ENCODE measurements at places on chromosomes 12 and 14.

DNA sequence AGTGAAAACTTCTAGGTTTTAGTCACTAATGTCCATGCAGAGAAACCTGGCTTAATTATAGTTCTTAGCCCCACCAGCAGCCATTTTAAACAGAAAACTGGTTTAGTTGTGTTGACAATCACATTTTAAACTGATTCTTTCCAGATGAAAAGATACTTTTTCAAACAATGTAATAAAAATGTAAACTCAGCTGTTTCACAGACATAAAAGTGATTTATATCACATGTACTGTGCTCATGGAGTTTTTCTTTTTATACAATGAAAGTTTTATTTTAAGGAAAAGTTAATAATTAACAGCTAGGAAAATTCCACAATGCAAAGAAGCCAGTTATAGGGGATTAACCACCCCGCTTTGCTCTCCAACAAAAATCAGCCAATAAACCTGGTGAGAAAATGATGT lies 129.7 kb downstream of the PAX9 start:
- DNase-seq, result no peak

DNA sequence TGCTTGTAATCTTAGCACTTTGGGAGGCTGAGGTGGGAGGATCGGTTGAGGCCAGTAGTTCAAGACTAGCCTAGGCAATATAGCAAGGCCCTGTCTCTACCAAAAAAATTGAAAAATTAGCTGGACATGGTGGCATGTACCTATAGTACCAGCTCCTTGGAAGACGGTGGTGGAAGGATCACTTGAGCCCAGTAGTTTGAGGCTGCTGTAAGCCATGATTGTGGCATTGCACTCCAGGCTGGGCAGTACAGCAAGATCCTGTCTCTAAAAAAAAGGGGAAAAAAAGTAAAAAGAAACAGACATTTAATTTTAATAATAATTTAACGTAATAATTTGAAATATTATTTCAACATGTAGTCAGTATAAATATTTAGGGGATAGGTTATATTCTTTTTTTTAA lies 16.1 kb downstream of the MON2 start:
- DNase-seq, result no peak

DNA sequence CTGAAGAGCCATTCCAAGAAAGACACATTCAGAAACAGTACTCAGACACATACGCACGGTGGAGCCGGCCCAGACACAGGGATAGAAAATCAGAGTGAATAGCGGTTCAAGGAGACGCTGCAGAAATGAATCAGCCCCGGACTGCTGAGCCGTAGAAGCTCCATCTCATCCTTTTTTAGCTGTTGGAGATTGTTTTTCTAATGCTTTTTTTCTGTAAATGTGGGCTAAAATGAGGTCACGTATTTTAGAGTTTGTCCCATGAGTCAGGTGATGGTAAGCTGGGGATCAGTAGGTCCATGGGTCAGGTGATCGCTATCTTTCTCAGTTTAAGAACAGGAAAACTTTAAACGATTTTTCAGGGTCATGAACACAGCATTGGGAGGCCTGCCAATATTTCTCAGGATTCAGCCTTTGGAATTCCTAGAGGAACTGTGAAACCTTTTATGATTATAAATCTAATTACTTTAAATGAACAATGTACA lies 202.4 kb downstream of the ITPR2 start:
- peak; percentile 60 for DNase-seq

DNA sequence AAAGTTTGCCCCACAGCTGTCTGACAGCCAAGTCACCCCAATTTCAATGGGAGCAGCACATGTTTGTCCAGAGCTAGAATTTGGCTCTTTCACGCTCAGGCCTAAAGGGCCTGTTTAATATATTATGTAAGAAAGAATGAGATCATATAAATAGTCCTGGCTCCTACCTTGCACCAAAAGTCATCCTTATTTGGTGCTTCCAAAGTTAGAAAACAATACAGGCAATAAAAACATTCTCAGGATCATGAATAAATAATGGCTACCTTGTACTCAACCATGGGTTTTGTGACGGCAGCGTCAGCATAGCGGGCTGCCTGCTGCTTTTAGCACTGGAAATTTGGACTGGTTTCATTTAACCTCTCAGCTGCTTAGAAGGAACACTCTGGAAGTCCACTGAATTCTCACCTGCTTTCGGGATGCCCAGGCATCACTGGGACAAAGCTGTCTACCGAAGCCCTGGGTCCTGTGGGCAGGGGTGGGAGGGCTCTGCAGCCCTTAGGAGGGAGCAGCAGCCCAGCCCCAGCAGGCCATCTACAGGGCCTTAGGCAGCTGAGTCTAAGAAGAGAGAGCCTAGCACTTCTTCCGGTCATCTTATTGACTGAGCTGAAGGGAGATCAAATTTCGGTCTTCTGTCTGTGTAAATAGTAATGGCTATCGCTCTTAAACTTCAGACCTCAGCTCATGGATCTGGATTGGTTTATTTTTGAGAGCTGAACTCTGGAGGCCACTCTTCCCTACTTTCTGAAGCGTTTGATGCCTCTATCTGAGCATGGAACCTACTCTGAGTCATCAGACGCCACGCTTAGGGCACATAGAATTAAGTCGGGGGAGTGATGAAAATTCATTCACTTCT lies 106.5 kb downstream of the SAMD4A start:
- no peak for DNase-seq

GRCh38 chr14:24179294-24179960 lies 7.5 kb downstream of the REC8 start:
- DNase-seq, result no peak

DNA sequence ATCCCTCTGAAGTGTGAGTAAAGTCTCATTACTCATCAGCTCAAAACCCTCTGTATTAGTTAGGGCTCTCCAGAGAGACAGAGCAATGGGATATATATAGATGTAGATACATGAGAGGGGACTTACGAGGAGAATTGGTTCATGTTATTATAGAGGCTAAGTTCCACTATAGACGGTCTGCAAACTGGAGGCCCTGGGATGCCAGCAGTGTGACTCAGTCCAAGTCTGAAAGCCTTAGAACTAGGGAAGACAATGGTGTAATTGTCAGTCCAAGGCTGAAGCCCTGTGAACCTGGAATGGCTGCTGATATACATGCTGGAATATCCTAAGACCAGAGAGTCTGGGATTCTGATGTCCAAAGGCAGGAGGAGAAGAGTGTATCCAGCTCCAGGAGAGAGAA lies 57.3 kb upstream of the CEP83 start:
- no peak for DNase-seq

- DNase-seq, result no peak
Observed at GRCh38 chr14:21300892-21301291, 21.0 kb downstream of the RPGRIP1 start.

GRCh38 chr14:68758301-68758700 lies 34.6 kb downstream of the ZFP36L1 start:
- no peak for DNase-seq

GRCh38 chr12:130880411-130880885 lies 8.6 kb downstream of the RAN start:
- no peak for DNase-seq

GRCh38 chr14:94203473-94204210 lies 29.5 kb downstream of the PPP4R4 start:
- DNase-seq, result no peak

Data from stromal cell of bone marrow (primary cell).